ENCODE measurements at places on chromosomes 5 and 9.

DNA sequence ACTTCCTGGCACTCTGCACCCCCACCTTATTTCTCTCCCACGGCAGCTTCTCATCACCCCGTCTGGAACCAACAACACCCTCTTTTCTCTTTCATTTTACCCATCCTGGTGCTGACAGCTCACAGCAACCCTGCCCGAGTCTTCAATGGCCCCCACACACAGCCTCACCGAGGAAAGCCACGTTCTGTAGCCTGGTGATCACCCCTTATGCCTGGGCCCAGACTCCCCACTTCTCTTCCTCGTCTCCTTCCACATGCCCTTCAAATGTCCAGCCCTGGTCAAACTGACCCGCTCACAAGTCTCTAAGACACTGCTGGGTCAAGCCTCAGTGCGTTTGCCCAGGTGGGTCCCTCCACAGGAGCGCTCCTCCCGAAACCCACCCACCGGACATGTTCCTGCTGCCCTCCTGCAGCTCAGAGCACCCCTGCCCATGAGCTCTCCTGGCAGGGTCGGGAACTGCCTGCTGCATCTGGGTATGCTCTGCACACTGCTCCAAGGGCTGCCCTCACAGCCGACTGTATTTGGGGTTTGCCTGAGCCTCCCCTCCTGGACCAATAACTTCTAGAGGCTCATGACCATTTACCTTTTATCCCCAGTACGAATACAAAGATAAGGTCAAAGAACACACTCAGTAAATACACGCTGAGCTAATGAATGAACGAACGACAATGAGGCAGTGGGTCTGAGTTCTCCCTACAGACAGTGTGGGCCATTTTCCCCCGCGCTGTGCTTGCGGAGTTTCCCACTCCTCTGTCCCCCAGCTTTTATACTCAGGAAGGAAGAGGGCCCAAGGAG, 154.7 kb upstream of the PHYKPL start:
- DNase-seq: no peak

- DNase-seq: no peak
These were observed 30.2 kb upstream of the GABRP start for GRCh38 chr5:170753311-170753710.

DNA sequence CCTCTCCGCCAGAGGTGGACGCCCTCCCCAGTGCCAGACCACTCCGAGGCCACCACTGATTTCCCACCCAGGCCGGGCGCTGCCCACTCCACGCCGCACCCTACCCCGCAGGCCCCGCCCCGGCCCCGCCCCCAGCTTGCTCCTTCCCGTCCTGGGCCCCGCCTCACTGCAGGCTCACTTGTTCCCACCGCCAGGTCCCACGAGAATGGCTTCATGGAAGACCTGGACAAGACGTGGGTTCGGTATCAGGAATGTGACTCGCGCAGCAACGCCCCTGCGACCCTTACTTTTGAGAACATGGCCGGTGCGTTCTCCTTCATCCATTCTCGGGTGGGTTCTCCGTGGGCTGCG, 6.5 kb downstream of the LRRC26 start:
- no peak for DNase-seq

- no peak for DNase-seq
These were observed 68.7 kb downstream of the NTNG2 start for GRCh38 chr9:132230605-132231004.

- no peak for DNase-seq
These were observed 44.6 kb downstream of the POC5 start for GRCh38 chr5:75672616-75673015.

DNA sequence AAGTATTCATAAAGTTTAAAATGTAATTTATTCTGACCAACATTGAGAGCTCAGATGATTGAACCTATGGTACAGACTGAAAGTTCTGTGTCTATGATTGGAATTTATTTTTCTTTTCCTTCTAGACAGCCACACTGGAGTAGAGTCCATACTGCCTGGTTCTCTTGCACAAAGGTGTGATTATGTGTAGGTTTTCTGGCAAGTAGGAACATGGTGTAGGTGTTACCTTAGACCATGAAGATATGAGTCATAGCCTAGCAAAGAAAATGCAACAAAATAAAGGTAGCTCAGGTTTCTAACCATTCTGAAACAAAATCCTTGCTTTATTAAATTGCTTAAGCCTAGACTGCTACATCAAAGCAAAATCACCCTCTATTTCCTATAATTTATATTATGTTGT, 143.4 kb downstream of the CDH12 start:
- DNase-seq: no peak

DNA sequence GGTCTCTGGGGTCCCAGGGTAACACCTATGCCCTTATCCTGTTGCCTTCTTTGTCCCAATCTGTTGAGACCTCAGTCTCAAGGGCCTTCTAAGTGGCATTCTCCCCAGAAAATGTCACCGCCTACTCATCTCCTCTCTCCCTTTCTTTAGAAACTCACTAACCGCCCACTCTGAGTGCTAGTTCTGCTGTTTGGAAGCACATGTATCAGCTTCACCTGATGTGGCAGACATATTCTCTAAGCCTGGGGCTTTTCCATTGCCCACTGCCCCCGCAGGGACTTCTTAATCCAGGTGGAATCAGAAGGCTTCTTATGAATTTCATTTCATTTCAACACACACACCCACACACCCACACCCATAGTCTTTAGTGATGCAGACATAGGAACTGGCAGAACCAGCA, 165.1 kb downstream of the ASTN2 start:
- no peak for DNase-seq

- DNase-seq: no peak
These were observed 311.4 kb upstream of the MSX2 start for GRCh38 chr5:174412941-174413340.

DNA sequence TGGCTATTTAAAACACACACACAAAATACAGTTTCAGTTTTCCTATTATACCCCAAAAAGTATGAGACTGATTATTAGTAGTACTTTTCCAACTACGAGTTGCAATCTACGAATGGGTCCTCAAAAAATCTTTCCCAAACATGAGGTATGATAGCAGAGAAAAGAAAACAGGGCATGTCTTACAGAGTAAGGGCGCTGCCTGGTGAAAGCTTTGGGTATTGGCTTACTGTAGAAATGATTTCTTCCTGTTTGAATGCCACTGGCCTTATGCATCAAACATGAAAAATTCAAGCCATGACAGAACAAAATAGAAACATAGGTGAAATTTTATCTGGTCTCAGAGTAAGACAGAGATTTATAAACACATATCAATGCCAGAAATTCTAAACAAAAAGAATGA, 448.0 kb downstream of the SPOCK1 start:
- DNase-seq: peak; percentile 18

DNA sequence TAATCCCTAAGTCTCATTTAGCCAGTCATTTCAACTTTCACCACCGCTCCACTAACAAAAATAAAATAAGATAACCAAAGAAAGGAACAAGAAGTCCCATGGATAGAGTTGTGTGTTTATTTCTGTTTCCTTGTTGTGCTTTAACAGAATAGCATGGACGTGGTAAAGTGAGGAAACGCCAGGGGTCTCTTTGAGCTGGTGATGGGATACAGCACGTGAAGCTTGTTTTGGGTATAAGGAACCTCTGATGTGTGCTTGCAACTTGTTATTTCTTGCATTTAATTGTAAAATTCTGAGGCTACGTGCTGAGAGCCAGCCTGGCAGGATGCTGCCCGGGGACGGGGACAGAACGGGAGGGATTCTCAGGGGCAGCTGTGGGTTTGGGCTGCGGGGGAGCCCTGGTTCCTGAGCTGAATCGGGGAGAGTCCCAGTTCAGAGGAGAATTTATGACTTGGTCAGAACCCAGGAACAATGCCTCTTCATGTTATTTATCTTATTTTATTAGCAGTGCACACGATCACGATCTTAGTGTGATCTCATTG, 63.4 kb downstream of the ANKRD33B start:
- DNase-seq: no peak

DNA sequence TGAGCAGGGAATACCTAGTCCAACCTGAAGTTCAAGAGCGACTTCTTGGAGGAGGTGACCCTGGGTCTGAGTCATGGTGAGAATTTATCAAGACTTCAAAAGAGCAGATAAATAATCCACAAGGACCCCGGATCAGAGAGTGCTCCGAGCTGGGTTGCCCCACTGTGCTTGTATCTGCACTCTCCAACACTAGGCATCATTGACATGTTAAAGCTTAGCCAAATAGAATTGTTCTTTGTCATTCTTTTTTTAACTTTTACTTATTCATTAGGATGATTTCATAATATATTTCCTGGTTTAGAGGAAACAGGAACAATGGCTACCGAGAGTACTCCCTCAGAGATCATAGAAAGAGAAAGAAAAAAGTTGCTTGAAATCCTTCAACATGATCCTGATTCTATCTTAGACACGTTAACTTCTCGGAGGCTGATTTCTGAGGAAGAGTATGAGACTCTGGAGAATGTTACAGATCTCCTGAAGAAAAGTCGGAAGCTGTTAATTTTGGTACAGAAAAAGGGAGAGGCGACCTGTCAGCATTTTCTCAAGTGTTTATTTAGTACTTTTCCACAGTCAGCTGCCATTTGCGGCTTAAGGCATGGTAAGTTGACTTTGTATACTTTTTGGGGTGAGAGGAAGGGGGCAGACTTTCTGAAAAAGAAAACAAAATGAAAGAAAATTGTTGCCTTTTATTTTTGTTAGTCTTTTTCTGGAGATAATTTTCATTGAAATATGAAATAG, at the start of gene CARD6:
CARD6 (plus strand) TSS at position 300 of the 738 bp plus-strand sequence; CDS start at position 316, 16 bp downstream.
- DNase-seq: no peak

DNA sequence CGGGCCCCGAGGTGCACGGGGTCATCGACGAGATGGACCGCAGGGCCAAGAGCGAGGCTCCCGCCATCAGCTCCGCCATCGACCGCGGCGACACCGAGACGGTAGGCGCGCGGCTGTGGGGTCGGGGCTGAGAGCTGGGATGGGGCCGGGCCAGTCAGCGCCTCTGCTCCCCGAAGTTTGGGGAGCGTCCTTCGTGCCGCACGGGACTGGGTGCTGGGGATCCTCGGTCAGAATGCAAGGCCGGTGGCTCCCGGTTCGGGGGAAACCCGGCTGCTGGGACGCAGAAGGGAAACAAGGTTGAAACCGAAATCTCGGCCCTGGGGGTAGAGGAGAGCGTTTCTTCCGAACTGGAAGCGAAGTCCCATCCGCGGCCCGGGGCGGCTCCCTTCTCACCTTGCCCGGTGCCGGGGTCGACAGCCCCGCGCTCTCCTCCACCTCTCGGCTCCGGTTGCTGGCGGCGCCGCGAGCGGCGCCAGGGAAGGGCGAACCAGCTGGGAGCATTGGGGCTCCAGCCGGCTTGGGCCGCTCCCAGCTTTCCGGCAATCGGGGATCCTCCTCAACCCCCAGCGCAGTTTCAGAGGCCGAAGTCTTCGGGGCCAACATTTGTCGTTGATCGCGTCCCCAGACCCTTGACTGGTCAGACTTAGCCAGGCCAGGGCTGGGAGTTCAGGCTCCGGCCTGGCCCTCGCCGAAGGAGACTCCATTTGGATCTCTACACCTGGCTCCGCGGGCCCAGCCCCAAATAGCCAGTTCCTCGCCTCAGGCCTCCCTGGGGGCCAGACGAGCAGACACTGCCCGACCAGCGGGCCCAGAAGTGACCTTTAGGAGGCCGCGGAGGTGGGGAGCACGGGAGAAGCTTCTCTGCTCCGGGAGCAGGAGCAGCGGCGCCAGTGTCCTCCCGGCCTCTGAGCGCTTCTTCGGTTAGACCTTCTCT, 1.1 kb downstream of the LHX2 start:
- DNase-seq: no peak

DNA sequence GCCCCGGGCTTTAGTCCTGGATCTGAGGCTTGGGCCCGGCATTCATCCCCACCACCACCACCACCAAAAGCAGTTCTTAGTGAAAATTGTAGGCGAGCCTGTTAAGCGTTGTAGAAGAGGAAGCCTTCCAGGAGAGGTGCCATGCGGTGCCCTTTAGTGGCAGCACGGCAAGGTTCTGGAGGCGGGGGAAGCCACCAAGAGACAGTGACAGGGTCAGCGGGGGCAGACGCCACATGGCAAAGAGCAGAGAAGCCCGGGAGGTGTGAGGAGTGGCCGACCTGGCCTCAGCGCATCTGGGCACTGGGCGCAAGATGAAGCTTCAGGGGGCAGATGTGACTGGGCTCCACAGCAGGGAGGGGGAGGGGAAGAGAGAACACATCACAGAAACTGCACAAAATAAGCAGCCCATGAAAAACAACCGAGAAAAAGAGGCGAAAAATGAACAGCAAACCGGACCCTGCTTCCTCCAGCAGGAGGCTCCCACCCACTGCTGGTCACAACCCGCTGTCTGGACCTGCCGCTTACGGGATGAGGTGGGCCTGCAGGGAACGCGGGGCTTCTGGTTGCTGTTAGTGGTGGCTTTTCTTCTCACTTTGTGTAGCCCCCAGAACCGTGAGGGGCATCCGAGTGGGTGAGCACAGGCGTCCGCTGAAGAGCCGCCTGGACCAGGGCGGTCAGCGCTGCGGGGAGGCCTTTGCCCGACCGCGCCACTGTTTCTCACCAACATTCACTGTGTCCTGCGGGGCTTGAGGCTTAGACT, 4.3 kb downstream of the LRRC14B start:
- no peak for DNase-seq

GRCh38 chr9:89880161-89880560, 275.3 kb downstream of the GADD45G start:
- DNase-seq: no peak

DNA sequence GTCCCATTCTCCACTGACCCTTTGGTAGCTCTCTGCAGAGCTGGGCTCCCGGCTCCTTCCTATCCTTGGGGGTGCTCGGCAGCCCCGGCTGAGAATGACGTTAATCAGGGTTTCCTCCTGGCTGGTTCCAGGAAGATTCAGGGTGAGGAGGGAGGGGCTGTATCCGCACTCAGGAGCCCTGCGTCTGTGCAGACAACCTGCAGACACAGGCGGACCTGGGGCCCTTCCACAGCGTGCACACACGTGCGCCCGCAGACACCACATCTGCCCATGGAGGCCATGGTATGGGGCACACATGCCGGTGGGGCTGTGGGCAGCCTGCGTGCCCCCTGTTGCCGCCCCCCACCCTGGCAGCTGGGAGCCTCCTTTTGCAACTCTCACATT, 66.6 kb upstream of the RNU6ATAC start:
- no peak for DNase-seq

DNA sequence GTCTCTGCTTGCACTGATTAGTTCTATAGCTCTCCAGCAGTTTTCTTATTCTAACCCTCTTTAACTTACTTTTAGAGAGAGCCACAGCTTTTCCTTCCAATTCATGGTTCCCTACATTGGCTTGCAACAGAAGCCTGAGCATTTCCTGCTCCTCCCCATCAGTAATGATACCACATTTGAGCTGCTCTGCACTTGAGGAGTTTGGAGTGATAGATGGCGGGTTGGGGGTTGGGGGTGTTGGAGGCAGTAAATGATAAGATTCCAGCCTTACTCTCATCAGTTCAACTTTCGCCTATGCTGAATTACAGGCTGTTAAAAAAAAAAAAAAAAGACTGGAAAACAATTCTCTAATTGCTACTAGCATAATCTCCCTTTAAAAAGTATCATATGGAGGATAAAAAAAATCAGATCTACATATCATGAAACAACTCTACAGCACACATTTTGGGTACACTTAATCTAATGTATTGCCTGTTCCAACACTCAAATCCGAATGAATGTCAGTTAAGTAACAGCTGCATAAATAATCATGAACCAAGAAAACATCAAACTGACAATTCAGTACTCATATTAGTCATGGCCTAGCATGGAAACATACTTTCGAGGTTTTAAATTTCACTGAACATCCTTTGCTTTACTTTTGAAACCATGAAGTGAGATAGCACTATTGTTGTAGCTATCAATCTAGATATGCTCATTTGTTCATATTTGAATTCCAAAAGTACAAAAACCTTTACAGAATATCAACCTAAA, 224.7 kb downstream of the NFIB start:
- DNase-seq: no peak

- peak; percentile 15 for DNase-seq
These were observed 29.9 kb downstream of the LPAR1 start for GRCh38 chr9:111008158-111009075.

GRCh38 chr5:127892467-127893207, 189.4 kb downstream of the CCDC192 start:
- peak; percentile 78 for DNase-seq

- DNase-seq: no peak
These were observed 16.2 kb upstream of the CPLX2 start for GRCh38 chr5:175855041-175855720.
